Stimulated activated CD8-positive, alpha-beta memory T cell treated with anti-CD3 and anti-CD28 coated beads, Interleukin-2, amount 100 ng/mL, for 1 hour (primary cell): ENCODE measurements at places on chromosomes 11 and 22.
A peak's percentile ranks its signal among the peaks of the same experiment; 100 is the strongest.

GRCh38 chr11:42054351-42054900 is 595.0 kb upstream of the LRRC4C start:
- no peak for DNase-seq

- no peak for DNase-seq
Observed at GRCh38 chr11:2447253-2447950, 2.6 kb downstream of the KCNQ1 start.

DNA sequence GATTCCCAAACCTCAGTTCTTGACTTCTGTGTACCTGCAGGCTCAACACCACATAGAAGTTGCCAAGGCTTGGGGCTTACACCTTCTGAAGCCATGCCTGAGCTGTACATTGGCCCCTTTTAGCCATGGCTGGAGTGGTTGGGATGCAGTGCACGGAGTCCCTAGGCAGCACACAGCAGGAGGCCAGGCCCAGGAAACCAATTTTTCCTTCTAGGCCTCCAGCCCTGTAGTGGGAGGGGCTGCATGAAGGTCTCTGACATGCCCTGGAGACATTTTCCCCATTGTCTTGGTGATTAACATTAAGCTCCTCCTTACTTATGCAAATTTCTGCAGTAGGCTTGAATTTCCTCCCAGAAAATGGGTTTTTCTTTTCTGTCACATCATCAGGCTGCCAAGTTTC is 94.6 kb downstream of the DEPDC5 start:
- no peak for DNase-seq

- DNase-seq: no peak
Observed at GRCh38 chr22:50446708-50447575, 27.9 kb downstream of the SBF1 start.

GRCh38 chr11:101797335-101797734 is 117.5 kb upstream of the CEP126 start:
- no peak for DNase-seq

GRCh38 chr22:22181341-22181850 is 63.2 kb upstream of the VPREB1 start:
- DNase-seq: no peak

DNA sequence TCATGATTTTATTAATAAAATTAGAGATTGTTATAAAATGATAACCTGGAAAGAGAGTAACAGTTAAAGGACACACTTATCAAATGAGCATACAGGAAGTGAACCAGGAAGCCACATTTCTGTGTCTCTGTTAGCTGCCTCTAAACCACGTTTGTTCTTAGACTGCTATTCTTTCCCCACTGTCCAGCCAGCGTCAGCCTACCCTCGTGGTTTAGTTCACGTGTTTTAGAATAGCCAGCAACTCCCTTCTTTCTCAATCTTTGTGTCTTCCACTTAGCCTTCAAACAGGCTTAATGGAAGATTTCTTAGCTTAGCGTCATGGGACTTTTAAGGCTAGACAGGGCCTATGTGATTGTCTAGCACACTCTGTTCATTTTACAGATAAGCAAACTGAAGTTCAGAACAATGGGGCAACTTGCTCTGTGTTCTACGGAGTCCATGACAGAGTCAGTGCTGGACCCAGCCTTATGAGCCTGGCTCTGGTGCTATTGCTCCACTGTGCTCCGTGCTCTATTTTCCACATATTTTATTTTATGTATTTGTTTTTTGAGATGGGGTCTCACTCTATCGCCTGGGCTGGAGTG is 27.2 kb downstream of the GRAMD1B start:
- no peak for DNase-seq

DNA sequence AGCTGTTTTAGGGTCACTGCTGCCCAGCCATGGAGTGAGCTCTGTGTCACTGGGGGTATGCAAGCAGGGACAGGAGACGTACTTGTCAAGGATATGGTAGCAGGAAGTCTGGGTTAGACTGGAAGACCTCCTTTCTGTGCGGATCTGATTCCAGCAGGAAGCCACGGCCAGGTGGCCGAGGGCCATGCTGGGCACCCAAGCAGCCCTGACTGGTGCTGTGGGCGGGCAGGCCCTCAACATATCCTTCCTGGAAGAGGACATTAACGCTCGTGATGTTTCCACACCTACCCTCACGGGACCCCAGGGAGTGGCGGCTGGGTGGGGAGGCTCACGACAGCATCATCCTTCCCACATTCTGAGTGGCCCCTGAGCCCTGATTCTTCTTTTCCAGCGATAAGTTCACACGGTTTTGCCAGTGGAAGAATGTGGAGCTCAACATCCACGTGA is 8.7 kb upstream of the ANKRD13D start:
- DNase-seq: no peak

DNA sequence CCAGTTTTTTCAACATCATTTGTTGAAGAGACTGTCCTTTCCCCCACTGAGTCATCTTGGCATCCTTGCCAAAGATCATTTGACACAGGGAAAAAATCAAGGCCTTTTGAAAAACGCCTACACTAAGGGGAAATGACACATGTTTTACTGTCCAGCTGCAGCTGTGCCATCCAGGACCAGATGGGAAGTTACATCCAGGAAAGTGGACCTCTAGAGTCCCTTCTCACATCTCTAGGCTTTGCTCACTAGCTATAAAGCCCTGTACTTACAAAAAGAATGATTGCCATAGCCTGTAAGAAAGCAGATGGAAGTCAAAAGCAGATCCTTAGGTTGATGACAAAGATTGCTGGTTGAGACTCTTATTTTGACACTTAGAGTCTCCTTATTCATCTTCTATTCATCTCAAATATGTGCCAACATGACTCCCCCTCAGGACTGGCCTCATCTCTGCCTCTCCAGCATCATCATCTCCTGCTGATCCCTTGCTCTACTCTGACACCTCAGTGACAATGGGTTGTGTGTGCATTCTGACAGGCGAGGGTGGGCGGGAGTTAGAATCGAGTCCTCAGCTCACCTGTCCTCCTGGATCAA is 22.8 kb downstream of the OSBP2 start:
- DNase-seq: no peak

GRCh38 chr22:22194931-22195264 is 49.7 kb upstream of the VPREB1 start:
- DNase-seq: no peak

- no peak for DNase-seq
Observed at GRCh38 chr11:63719987-63720386, 38.7 kb downstream of the RTN3 start.

DNA sequence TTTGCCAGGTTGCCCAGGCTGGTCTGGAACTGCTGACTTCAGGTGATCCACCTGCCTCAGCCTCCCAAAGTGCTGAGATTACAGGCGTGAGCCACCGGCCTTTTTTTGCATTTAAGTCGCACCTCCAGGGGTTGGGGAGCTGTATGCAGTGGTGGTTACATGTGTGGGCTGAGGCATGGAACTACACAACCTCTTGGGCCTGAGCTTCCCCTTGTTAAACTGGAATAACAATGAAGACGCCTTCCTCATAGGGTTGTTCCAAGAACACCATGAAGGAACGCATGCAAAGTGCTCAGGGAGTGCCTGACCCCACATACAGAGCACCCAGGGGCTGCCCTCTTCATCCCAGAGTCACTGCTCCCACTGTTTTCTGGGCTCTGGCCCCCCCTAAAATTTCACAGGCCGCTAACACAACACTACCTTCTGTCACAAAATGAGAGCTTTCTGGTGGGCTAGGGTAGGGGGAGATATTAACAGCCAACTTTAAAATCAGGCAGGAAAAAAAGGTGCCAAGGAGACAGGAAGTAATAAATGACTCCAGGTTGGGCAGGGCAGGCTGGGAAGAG is 1.3 kb upstream of the FAM118A start:
- no peak for DNase-seq

GRCh38 chr22:31122196-31122531 is 602 bp upstream of the INPP5J start:
- DNase-seq: no peak

DNA sequence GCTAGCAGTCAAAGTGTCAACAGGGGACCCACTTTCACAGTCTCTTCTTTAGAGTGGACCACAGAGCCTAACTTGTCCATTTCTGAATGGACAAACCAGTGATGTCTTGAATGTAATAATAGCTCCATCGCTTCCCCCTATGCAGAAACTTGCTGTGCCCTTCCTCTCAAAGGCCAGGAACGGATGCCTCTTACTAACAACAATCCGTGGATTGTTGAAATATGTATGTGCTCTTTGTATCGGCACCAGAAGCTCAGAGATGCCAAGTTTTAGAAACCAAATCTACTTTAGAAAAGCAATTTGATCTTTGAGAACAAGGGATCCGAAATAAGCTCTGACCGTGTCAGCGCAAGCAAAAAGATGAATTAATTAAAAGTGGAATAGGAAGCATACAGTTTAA is 259.5 kb upstream of the POU2AF2 start:
- no peak for DNase-seq

DNA sequence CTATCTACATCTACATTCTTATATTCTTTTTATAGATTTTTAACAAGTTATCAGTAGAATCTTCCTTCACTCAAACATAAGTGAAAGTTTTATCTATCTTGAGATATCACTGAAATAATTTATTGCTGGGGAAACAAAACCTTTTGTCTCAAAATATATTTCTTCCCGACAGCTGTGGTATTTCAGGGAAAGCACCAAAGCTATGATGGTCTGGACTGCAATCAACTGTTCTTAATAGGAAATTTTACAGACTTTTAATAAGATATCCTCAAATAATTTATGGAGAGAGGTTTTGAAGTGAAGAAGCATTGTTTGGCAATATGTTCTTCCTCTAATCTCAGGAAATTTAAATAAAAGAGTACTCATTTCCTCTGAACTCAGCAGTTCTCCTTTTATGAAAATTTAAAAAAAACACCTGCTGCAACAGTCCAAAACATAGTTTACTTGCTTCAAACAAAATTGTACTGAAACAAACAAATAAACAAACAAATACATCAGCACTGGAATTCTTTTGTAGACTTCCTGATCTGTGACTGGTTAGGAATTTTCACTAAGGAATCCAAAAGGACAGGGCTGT is 33.9 kb upstream of the EIF3M start:
- DNase-seq: no peak

GRCh38 chr22:48407256-48407955 is 1420.3 kb downstream of the BRD1 start:
- DNase-seq: no peak

- no peak for DNase-seq
Observed at GRCh38 chr22:25748704-25749103, 6.7 kb downstream of the MYO18B start.

DNA sequence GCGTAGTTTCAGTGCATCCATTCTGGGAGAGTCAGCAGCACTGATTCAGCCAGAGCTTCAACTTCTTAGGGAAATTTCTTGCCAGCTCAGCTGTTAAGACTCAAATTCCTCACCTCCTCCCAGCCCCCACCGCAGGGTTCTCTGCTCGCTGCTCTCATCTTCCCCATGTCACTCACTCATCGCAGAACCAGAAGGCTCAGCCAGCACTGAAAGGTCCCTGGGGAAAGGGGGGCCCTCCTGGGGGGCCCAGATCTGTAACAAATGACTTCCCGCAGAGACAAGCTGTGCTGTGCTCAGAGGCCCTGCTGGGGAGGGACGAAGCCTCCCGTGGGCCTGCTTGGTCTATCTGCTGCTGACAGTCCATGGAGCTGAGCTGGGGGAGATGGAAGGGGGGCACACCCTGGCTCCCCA is 220.6 kb downstream of the NTM start:
- DNase-seq: no peak

- DNase-seq: peak; percentile 20
Observed at GRCh38 chr11:61477727-61478148, 30.8 kb upstream of the LRRC10B start.

DNA sequence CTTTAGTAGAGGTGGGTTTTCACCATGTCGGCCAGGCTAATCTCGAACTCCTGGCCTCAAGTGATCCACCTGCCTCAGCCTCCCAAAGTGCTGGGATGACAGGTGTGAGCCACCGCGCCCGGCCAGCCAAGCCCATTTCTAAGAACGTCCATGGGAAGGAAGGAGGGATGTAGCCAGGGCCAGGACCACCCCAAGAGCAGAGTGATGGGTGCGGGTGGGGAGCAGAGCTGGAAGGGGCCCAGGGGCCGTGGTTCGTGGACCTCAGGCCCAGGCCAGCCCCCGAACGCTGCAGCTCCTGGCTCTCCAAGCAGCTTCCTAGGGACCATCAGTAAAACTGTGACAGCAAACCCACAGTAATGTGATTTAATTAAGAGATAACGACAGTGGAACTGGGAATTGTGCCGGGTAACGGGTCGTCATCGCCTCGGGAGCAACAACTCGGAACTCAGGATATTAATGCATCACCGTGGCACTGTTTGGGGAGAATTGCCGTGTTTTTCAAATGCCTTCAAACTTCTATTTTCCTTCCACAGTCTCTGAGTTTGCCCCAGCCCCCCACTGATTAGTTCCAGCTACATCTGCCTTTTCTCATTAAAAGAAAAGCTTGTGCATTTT is 74.3 kb downstream of the BRD1 start:
- DNase-seq: no peak

GRCh38 chr11:43359422-43359818 is 700 bp downstream of the TTC17 start:
- DNase-seq: no peak

- DNase-seq: no peak
Observed at GRCh38 chr11:73585834-73586575, 11.9 kb downstream of the FAM168A start.

GRCh38 chr11:65814986-65815565 is 18.7 kb upstream of the SNX32 start:
- no peak for DNase-seq

DNA sequence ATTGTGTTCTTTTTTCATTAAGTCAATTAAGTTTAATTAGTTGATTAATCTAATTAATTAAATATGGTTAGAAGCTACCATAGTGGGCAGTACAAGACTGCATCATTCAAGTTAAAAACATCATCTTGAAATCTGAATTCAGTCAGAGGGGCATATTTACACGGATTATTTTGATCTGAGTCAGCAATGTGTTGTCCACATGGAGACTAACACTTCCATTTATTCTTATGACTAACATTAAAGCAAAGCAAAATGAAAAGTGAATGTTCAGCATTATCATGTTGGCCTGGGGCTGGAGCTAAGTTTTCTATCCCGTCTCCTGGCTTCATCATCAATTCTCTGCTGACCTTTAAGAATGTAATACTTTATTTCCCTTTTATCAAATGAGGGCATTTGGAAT is 17.3 kb downstream of the FLI1 start:
- DNase-seq: no peak

DNA sequence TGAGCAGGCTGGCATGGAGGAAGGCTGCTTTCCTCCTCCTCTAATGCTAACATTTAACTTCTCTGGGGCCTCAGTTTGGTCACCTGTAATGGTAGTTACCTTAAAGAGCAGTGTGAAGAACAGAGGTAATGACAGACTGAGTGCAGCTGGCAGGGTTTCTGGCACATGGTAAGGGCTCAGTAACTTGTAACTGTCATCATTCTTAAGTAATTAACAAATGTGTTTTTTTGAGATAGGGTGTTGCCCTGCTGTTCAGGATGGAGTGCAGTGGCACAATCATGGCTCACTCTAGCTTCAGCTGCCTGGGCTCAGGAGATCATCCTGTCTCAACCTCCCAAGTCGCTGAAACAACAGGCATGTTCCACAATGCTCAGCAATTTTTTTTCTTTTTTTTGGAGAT is 242.0 kb upstream of the SYN3 start:
- DNase-seq: no peak

- DNase-seq: no peak
Observed at GRCh38 chr11:120663142-120663541, 151.6 kb downstream of the GRIK4 start.
